Suppressor macrophage treated with lipopolysaccharide for 4 hours (primary cell): ENCODE measurements at places on chromosomes 1 and 21.

- no peak for DNase-seq
These were observed 173.5 kb upstream of the LMO4 start for GRCh38 chr1:87155170-87155569.

GRCh38 chr1:170290991-170291390, 145.2 kb downstream of the NTMT2 start:
- no peak for DNase-seq

DNA sequence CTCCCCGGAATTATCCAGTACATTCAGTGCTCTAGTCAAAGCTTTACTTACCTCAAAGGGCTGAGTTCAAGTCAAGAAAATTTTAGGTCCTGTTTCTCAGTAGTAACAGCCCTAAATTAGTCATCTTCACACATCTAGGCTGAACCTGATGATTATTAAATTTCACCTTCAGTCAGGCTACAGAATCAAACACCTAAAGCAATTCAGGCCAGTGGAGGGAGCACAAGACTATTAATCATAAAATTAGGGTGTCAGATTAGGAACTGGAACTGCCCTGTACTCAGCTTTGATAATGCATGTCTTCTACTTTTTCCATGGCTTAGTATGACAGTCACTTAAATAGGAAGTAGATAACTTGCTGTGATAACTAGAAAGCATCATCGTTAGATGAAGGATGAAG, 28.4 kb upstream of the BCAS2 start:
- no peak for DNase-seq

DNA sequence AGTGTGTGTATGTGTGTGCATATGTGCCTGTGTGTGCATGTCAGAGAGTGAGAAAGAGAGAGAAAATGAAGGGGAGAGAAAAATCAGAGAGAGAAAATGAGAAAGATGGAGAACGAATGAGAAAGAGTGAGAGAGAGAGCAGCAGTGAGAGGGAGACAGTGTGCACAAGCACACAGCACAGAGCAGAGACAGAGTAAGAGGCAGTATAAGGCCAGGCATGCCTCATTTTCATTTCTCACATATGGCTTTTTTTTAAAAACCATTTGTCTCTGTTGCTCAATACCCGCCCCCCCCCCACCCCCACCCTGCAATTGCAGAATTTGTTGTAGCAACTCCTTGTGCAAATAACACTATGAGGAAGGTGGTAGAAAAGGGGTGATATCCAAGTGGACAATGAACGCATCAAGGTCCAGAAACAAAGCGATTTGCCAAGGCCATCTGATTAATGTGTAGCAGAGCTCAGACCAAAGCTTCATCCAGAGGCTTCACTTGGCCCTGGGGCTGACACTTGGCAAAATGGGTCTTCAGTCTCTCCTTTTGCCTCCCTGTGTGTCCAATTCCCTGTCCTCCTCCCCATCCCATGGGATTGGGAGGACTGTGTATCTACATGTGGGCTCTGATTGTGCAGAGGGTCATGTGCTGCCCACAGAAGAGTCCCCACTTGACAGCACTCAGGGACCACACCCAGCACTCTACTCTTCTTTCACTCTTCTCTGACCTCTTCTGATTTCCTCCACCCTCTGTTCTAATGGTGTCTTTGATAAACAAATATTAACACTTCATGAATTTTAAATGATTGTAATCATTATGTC, 38.9 kb upstream of the HSD3B1 start:
- no peak for DNase-seq

GRCh38 chr1:115976921-115977498, 697 bp downstream of the SLC22A15 start:
- DNase-seq, result peak; percentile 12

- DNase-seq, result no peak
These were observed 32.4 kb downstream of the SESN2 start for GRCh38 chr1:28291711-28292110.

GRCh38 chr1:54976747-54977146, 3.7 kb upstream of the TMEM61 start:
- DNase-seq, result no peak
